ENCODE measurements at places on chromosomes 12 and 14.

DNA sequence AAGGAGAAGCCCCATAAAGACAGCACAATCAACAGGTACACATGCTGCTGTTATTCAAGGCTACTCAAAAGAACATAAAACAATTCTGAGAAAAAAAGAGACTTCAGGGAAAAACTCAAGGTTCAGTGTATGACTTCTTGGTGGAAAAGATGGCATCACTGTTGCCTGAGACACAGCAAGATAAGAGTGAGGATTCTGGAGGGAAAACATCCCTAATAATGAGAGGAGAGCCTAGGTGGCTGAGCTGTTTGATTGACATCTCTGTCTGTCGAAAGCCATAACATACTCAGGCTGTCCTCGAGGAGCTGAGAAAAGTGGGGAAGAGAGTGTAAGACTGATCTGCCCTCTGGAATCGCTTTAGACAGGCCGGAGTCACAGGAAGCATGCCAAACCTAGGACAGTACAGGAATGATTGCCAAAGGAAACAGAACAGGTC, 193.4 kb upstream of the AMIGO2 start:
- DNase-seq: no peak

DNA sequence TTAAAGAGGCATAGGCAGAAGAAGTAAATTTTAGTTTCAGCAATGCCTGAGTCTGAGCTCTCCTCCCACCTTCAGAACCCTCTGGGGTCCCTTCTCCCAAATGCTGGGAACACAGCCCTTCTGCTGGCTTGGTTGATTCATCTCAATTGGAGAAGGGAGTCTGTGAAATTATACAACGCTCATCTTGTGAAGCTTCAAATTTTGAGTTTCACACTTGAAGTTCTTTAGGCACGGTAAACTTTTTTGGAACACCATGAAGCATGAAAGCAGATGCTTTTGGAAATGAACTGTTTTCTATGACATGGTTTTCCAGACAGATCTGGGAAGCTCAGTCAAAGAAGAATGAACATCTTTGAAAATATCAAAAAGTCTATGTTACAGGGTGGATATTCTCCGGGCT, 69.9 kb downstream of the TBK1 start:
- no peak for DNase-seq

DNA sequence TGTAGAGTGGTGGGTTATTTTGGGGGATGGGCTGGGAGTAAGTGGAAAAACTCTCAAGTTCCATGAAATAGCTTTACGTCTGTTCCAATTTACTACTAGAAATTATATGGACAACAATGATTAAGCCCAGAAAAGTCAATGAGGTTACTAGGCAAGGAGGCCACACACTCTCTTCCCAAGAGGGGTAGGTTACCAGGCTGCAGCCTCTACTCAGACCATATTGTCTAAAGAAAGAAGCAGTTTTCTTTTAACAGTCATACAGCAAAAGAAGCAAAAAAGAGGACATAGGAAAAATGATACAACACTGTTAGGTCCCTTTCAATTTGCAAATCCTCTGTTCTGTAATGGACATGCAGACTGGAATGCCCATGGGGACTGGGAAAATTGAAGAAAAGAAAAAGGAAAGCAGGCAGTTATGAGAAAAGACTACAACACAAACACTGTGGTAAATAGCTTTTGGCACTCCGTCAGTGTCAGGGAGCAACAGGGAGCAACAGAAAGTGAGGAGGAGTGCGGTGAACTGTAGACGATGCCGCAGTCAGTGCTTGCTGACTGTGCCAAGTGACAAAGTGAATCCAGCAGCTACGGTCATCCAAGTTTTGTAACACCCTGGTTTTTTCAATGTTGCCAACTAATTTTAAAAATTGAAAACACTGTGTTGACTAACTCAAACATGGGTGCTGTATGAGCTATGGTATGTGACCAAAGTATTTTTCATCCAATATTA, 39.8 kb upstream of the HMGA2 start:
- DNase-seq: no peak

GRCh38 chr12:109607618-109608017, 34.0 kb downstream of the MVK start:
- DNase-seq: no peak

GRCh38 chr12:128693115-128693514, 130.6 kb downstream of the SLC15A4 start:
- DNase-seq: no peak

DNA sequence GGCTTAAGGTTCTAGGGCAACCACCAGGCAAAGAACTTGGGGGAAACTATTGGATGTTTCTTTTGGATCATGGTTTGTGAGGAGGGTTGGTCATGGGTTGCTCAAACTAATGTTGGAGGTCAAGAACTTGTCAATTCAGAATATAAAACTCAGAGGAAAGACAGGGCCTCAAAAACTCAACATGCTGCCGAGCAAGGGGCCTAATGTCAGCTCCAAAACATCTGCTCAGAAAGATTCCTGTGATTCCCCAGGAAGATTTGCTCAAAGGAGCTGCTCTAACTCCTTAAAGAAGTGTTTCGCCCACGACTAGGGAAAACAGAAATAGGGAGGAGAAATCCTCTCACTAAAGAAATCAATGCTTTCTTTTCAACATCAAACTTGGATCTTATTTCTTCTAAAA, 3.7 kb upstream of the IGF1 start:
- no peak for DNase-seq

- no peak for DNase-seq
Measured at GRCh38 chr14:68740788-68741476, 51.9 kb downstream of the ZFP36L1 start.

DNA sequence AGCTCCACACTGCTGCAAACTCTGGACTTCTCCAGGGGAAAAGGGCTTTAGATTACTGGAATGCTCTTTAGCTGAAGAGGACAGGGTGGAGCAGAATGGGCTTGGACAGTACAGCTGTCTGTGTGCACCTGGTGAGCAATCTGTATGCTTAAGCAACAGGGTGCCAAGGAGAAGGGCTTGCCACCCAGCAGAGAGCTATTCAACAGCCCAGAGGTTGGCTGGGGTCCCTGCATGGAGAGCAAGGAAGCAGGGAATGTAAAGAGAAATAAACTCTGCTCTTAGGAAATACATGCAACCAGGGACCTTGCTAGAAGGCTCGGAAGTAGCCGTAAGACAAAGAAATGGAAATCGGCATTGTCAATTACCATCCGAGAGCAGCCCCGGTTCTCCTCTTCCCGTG, 53.0 kb upstream of the CORO1C start:
- DNase-seq: peak; percentile 37

GRCh38 chr12:117347588-117347987, 13.8 kb downstream of the NOS1 start:
- no peak for DNase-seq

DNA sequence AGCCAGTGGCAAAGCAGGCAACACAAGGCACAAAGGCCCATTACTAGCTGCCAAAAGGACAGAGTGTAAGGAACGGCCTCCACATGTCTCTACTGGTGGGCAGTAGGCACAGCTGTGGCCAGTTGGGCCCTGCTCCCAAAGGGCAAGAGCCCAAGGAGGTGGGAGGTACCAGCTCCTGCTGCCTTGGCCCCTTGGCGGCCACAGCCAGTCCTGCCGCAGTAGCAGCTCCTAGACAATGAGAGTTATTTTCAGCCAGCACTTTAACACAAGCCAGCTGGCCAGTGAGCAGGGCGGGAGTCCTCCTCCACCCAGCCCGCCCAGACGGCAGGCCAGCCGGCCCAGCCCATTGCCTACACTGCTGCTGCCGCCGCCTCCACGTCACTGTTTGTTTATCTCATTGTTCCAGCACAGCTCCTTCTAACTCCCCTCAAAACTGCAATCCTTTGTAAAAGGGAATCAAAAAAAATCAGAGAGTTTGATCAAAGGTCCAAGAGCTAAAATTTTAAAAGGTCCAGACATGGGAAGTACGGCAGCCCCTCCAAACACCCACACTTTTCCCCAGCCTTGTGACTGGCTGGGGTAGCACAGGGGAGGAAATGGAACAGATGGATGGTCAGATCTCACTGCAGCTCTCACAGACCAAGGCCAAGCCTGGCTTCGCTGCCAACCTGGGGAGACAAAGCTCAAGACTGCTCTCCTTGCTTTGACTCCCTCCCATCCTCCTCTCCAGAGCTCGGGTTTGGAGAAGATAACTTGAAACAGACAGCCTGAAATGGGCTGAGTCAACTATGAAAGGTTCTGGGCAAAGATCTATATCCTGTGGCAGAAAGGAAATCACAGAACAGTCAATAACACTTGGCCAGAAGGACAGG, 33.5 kb downstream of the FMNL3 start:
- peak; percentile 93 for DNase-seq

Measured in neural progenitor cell (in vitro differentiated cells).